ENCODE measurements at places on chromosomes 2 and 18.

DNA sequence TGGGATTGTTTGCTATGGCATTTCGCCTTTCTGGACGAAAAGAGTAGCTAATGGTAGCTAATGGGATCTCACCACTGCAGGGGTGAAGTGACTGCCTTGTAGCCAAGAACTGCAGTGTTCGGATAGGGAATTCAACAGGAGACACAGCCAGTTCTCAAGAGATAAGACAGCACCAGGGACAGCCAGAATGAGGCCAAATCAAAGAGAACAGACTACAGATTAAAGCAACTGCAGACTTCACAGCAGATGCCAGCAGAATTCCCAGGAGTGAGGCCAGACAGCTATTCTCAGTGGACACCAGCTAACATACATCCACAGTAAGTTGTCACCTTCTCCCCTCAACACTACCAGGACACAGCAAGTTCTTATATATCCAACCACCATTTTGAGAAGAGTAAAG is 124.0 kb downstream of the PLA2R1 start:
- DNase-seq, result no peak

- no peak for DNase-seq
Observed at GRCh38 chr2:229539628-229540027, 174.7 kb downstream of the DNER start.

GRCh38 chr2:193679847-193680246 is 1485.1 kb upstream of the TMEFF2 start:
- no peak for DNase-seq

- no peak for DNase-seq
Observed at GRCh38 chr2:62119311-62119974, 76.5 kb upstream of the B3GNT2 start.

- no peak for DNase-seq
Observed at GRCh38 chr2:171025214-171025613, 96.2 kb downstream of the GORASP2 start.
